Epithelial cell of esophagus (primary cell): ENCODE measurements at places on chromosomes 7 and 10.

GRCh38 chr10:5496261-5497250, 2.8 kb downstream of the CALML5 start:
- no peak for DNase-seq

GRCh38 chr10:15137036-15137359, 31.5 kb downstream of the NMT2 start:
- no peak for DNase-seq

- DNase-seq, result peak; percentile 11
These were observed 47.6 kb downstream of the ICA1 start for GRCh38 chr7:8214244-8214824.

GRCh38 chr7:111394891-111395290, 167.4 kb downstream of the IMMP2L start:
- no peak for DNase-seq

DNA sequence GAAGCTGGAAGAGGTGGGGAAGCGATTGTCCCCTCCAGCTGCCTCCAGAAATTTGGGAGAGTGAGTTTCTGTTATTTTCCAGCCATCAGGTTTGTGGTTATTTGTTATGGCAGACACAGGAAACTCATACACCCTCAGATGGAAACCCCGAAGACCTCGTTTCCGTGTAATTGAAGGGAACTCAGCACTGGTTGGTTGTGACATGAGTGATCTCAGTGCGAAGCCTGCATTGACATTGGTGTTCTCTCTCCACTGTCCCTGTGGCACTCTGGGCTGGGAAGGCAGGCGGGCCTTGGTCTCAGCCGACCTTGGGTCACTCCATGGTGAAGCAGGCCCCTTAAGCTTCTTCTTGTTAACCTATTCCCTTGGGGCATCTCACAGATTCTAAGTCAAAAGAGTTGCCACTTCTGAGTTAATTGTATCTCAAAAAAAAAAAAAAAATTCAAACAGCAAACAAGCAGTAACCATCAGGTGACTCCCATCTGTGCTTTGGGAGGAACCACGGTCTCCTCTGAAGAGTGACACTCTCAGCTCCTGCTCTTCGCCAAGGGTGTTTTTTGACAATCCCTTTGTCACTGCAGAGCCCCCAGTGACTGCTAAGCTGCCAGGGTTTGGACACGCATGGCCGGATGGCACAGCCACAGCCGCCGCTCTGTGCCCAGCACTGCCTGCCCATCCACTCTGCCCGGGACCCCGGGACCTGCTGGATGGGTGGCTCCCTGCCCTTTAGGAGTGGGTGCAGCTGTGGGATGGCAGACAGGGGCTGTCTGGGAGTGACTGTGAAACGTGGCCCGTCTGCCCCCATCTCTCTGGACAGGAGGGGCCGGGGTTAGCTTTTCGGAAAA, 233.6 kb downstream of the PRPF18 start:
- DNase-seq, result no peak

DNA sequence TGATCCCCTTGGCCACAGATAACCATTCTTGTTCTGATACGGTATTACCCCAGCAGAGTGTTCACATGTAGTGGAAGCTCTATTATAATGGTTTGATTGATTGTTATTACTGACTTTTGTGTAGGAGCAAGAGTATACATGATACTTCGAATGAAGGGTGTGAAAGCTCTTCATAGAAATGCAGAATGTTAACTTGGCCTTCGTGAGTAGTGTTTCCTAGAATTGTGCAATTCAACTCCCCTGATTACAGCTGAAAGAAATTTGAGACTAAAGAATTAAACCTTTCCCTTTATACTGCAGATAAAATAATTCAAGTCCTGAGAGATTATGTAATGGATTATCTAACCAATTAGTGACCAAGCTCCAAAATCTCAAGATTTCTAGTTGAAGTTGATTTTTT, 38.2 kb downstream of the MKLN1 start:
- no peak for DNase-seq

DNA sequence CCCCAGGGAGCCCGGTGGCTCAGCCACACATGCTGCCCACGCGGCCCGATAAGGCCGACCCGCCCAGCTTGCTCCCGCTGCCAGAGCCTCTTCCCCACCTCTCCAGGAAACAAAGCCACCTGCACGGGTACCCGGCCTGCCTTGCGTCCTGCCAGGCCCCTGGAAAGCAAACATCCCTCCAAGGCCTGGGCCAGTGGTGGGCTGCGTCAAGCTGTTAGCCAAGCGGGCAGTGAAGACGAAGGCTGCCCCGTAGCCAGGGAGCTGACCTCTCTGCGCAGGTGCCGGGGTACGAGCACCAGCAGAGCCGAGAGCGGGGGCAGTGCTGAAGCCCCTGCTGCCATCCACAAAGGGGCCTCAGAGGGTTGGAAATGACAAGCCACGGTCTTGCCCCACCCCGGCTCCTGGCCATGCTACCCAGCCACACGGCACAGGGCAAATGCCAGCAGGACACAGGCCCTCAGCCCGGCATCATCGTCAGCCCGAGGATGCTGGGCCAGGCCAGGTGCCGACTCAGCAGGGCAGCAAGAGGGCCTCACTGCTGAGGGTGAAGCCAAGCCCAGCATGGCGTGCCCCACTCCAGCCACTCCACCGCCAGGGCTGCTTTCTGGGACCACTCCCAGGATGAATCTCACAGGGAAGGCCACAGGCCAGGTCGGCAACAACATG, 140.0 kb downstream of the PTPRN2 start:
- DNase-seq, result no peak
